NCI-H2029 treated with DMSO at 0.1 percent for 48 hours (cell line): ENCODE measurements at places on chromosomes 3 and 15.

GRCh38 chr15:92448370-92448769 is 54.7 kb downstream of the ST8SIA2 start:
- no peak for DNase-seq

GRCh38 chr15:43121863-43122262 is 11.5 kb upstream of the TMEM62 start:
- DNase-seq = no peak

- DNase-seq = no peak
Measured at GRCh38 chr15:76501726-76502125, 165.2 kb downstream of the ISL2 start.

- DNase-seq = no peak
Measured at GRCh38 chr3:170724599-170725280, 138.9 kb upstream of the SLC7A14 start.

DNA sequence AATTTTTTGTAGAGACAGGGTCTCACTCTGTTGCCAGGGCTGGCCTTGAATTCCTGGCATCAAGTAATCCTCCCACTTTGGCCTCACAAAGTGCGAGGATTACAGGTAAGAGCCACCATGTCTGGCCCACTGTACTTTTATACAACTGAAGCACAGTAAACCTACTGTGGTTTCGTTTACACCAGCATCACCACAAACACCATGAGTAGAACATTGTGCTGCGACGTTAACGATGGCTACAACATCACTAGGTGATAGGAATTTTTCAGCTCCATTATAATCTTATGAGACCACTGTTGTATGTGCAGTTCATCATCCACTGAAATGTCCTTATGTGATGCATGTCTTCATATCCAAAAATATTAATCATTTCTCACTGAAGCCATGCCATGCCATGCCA is 11.7 kb downstream of the CTNNB1 start:
- DNase-seq = no peak

GRCh38 chr3:34782871-34783270 is 856.5 kb upstream of the ARPP21 start:
- DNase-seq = no peak

GRCh38 chr3:31369637-31370379 is 162.9 kb upstream of the STT3B start:
- no peak for DNase-seq

- DNase-seq = peak; percentile 99
Measured at GRCh38 chr3:9422712-9423424, 25.5 kb downstream of the SETD5 start.

- no peak for DNase-seq
Measured at GRCh38 chr15:81115054-81115939, 18.8 kb upstream of the CFAP161 start.

GRCh38 chr3:61617041-61617440 is 55.7 kb downstream of the PTPRG start:
- no peak for DNase-seq

GRCh38 chr3:95097493-95097892 is 1034.6 kb downstream of the NSUN3 start:
- no peak for DNase-seq

DNA sequence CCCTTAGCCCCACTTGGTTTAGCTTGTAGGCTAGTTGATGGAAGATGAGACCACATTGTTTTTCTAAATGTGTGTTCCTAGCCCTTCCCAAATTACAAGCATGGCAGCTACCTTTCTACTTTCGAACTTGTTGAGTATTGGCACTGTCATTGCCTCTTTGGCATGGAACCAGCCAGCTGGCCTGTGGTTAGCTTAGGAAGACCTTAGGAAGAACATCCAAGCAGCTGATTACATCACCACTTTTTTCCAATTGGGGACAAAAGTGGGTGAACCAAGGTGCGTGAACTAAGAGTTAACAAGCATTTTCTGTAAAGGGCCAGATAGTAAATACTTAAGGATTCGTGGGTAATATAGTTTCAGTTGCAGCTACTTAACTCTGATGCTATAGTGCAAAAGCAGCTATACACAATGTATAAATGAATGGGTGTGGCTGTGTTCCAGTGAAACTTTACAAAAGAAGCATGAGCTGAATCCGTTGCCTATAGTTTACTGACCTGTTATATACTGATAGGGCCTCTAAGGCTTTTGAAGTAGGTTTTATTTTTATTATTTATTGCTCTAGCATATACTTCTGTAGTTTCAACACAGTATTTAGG is 8.5 kb downstream of the KLHL18 start:
- no peak for DNase-seq

- peak; percentile 29 for DNase-seq
Measured at GRCh38 chr15:66566963-66567531, 1.2 kb upstream of the LCTL start.

- DNase-seq = no peak
Measured at GRCh38 chr3:157113832-157114505, 46.0 kb downstream of the CCNL1 start.

GRCh38 chr3:149421764-149422163 is 44.3 kb upstream of the TM4SF1 start:
- DNase-seq = no peak

DNA sequence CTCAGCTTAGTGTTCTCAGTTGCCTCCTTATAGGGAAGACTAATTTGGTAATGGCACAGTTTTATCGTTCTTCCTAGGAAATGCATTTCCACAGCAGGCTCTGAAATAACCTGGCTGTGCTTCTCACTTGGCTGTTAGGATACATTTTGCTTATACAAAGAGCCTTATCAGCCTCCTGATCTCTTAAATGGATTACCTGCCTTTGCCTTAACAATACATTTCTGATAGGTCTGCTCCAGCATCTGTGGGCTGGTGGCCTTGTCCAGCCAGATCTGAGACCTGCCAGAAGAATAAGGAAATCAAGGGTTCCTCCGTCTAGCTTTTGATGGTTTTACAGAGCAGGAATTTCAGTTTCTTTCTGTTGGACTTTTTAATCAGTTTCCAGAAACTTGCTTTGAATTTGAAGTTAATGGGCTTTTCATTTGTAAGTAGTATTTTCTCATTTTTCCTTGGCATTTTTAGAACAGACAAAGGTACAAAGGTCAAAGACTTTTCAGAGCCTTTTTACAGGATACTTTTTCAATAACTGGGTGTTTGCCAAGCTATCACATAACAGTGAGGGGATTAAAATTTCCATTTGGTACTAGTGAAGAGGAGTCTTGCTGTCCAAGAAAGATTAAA is 116.3 kb downstream of the AKAP13 start:
- DNase-seq = no peak

DNA sequence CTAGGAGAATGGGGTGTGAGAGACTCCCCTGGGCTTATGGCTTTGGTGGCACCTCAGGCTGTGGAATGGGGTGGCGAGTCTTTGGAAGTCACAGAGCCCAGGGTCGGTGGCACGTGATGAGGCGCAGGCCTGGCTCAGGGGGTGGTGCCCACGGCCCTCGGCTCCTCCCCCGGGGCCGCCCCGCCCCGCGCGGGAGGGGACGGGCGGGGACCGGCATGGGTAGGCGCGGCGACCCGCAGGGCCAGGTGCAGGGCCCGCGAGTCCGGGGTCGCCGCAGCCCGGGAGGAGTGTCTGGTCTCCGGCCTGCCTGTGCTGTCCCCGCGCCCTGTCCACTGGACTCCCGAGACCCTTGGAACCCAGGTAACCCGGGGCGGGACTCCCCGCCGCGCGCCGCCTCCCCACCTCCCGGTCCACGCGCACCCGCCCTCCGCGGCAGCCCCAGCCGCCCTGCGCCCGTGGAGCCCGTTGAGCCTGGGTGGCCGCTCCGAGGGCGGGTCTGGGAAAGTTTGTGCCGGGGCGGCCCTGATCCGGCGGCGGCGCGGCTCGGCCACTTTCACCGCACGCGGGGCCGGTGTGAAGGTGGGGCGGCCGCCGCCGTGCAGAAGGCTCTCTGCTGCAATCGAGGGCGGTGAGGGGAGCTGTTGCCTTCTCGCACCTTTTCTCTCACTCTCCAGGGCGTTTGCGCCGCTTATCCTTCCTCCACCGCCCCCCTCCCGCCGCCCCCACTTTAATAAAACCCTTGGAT is at the start of gene PAQR5:
PAQR5 (plus strand) TSS at position 216 of the 745 bp plus-strand sequence. CDS start 61,169 bp downstream, outside the sequence.
- DNase-seq = no peak

DNA sequence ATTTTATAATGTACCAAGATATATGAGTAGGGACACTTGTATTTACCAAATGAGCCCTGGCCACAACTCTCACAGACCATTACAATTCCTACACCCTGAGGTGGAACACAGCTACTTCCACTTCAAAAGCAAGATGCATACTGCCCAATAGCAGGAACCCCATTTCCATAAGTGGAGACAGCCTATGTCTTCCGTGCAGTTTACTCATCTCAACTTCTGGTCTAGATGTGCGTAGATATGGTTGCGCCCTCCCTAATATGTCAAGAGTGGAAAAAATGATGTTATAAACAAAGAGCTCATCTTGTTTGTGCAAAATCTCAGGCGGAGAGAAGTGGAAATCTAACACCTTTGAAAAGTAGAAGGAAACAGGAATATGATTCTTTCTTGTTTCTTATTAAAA is 44.6 kb downstream of the RAB27A start:
- no peak for DNase-seq

DNA sequence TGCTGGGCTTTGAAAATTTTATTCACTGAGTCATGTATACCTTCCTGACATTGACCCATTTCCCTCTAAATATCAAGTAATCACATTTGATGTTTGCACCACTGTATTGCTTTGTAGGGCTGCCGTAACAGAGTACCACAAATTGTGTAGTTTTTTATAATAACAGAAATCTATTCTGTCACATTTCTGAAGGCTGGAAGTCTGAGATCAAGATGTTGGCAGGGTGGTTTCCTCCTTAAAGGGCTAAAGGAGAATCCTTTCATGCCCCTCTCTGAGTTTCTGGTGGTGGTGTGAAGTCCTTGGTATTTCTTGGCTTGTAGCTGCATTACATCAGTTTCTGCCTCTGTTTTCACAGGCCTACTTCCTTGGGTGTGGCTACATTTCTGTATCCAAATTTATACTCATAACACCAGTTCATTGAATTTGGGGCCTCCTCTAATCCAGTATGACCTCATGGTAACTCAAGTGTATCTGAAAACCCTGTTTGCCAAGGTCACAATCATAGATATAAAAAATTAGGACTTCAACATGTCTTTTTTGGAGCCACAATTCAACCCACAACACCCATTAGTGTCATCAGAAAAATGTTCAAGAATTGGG is 29.1 kb upstream of the ST6GAL1 start:
- DNase-seq = no peak

DNA sequence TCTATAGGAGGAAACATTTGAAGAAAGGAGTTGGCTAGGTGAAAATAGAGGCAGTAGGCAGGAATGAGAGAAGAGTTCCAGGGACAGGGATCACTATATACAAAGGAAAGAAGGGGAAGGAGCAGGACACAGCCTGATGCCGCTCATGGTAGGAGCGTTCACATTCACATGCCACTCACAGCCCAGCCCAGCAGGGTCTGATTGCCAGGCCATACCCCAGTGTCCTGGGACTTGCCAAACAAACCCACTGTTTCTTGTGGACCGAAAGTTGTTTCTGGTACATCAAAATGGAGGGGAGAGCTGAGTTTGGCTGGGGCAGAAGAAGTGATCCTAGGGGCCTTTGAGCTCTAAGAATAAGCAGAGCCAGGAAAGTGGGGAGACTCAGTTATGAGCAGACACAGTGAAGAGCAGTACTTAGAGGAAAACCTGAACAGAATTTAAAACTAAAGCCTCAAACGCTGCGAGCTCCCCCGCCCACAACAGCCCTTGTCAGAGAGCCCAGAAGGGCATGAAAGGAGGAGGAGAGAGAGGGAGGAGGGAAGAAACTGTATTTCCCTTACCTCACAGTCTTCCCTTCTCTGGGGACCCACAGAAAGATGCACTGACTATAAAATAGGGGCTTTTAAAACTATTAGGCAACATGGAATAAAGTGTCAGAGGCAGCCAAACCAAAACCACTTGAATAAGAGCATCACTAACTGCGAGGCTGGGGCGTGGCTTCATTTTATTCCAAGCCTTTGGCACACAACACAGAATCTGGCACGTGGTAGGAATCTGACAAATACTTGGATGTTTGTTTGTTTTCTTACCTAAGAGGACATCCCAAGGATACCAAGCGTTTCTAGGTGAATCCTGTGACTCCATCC is 129.0 kb downstream of the RPL22L1 start:
- DNase-seq = peak; percentile 74

DNA sequence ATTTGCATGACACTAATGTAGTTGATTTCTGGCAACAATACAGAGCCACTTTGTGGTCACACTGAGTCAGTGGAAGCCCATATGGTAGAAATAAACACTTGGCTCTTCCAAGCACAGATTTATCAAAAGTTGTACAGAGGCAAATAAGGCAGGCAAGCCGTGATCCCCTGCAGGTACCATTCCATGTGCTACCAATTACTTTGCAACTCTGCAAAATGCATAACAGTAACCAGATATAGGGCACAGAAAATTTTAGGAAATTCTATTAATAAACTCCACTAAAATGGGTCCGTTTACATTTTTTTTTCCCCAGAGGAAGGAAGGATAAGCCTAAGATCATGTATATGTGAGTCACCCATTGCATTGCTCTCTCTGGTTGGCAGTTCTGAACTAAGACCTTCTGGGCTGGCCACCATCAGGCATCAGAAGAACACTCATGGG is 103.1 kb upstream of the PTX3 start:
- DNase-seq = no peak

- DNase-seq = no peak
Measured at GRCh38 chr3:159841766-159842165, 146.9 kb upstream of the IL12A start.

- no peak for DNase-seq
Measured at GRCh38 chr3:15538345-15538744, 16.8 kb upstream of the COLQ start.

DNA sequence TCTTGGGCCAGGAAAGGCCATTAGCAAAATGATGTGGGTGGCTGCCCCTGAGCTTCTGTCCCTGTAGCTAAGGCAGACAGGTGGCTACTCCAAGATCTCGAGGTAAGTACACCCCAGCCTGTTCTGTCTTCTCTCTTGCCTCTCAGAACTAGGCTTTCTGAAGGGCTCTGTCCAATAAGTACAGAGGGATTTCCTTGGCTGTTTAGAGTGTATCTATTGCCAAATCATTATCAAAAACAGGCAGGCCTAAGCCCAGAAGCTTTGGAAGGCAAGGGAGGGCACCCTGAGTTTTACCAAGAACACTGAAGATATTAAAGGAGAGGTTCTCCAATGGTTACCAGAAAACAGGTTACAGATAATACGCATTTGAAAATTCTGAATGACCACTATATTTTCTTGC is 156.6 kb downstream of the MYRIP start:
- DNase-seq = no peak

DNA sequence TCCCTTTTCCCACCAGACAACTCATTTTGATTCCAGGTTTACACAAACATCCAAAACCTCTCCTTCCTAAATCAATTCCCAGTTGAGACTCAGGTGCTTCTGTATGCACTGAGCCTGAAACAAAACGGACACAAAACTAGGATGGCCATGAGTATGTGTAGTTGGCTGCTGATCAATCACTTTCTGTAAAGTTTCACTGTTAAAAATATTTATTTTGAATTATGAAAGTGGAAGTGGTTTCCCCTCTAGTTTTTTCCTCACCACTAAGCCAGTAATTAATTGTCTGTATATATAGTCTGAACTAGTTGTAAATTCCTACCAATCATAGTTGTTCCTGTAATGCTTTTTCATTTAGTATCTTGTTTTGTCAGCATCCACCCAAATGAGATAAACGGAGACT is 51.7 kb upstream of the TSPAN3 start:
- DNase-seq = no peak
